GM12878 (cell line): ENCODE measurements at places on chromosomes 3 and 15. TPM values are rescaled to one million over a fixed set of nuclear protein-coding genes. Genes with fewer than 3 reads are reported as not detected.

The ZNF80 gene
- not detected in 2 replicates for polyA plus RNA-seq

The REC114 gene
- polyA plus RNA-seq: not detected in 2 replicates

The FANCD2OS gene
- polyA plus RNA-seq: 0.38 TPM in 1 of 2 replicates, not detected in the other

The ZKSCAN7 gene
- polyA plus RNA-seq: 2.3 and 2.5 TPM in 2 replicates

The TMEM212 gene
- not detected in 2 replicates for polyA plus RNA-seq

The SUCNR1 gene
- not detected in 2 replicates for polyA plus RNA-seq

- no peak overlapping the region for H3K4me3 ChIP-seq
- no peaks in the 10 kb centered on the region for H3K36me3 ChIP-seq
- DNase-seq: no peak
Observed at GRCh38 chr3:99498550-99499234, 139.7 kb upstream of the COL8A1 start.

GRCh38 chr3:64244011-64244942 is 19.0 kb upstream of the PRICKLE2 start:
- no peaks in the 10 kb centered on the region for H3K27me3 ChIP-seq
- H3K4me3 ChIP-seq: no peak overlapping the region
- no peaks in the 10 kb centered on the region for H3K4me1 ChIP-seq
- no peak for DNase-seq
- H3K36me3 ChIP-seq: no peaks in the 10 kb centered on the region
- no peak overlapping the region for H3K27ac ChIP-seq

- peak overlapping the region; percentile 98 for H3K27ac ChIP-seq
- peak overlapping the region; percentile 88 for H3K4me3 ChIP-seq
- no peak for DNase-seq
- peaks cover 27% of the 10 kb centered on the region for H3K36me3 ChIP-seq
- H3K4me1 ChIP-seq: peaks cover 36% of the 10 kb centered on the region
- no peaks in the 10 kb centered on the region for H3K27me3 ChIP-seq
Observed at GRCh38 chr15:75203908-75204263, 2.2 kb downstream of the C15orf39 start.

DNA sequence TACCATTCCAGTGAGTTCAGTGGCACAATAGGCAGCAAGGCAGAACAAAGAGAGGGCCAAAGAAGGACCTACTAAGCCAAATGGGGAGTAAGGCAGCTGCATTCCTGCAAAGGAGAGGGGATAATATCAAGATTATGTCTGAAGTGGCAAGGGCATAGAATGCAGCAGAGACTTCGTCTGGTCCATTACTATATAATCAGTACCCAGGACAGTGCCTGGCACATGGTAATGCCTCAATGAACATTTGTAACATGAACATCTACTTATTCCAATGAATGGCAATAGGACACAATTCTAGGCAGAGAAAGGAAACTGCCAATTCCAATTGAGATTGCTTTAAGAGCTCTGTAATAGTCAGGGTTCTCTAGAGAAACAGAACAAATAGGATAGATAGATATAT is 82.1 kb upstream of the STAC start:
- no peaks in the 10 kb centered on the region for H3K4me1 ChIP-seq
- no peaks in the 10 kb centered on the region for H3K27me3 ChIP-seq
- H3K4me3 ChIP-seq: no peak overlapping the region
